ENCODE measurements at places on chromosomes 7 and 10. TPM values are rescaled to one million over a fixed set of nuclear protein-coding genes. Genes with fewer than 3 reads are reported as not detected.

- no peak for DNase-seq
These were observed 712.2 kb upstream of the GALNT17 start for GRCh38 chr7:70419526-70420380.

DNA sequence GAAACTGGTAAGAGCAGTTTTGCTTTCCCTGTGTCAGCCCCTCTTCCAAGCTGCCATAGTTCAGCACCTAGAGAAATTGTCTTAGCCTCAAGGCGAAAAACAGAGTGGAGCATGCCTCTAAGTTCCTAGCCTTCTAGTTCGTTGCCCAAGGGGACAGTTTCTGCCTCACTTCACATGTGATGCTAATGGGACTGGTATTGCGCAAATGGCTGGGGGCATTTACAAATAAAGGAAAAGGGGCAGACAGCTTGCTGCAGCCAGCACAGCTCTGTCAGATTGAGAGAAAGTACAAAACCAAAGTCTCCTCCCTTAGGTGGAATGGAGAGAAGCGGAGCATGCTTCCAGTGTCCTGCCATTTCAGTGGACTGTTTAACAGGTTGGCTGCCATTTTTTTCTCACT is 567.7 kb downstream of the ETV1 start:
- no peak for DNase-seq

DNA sequence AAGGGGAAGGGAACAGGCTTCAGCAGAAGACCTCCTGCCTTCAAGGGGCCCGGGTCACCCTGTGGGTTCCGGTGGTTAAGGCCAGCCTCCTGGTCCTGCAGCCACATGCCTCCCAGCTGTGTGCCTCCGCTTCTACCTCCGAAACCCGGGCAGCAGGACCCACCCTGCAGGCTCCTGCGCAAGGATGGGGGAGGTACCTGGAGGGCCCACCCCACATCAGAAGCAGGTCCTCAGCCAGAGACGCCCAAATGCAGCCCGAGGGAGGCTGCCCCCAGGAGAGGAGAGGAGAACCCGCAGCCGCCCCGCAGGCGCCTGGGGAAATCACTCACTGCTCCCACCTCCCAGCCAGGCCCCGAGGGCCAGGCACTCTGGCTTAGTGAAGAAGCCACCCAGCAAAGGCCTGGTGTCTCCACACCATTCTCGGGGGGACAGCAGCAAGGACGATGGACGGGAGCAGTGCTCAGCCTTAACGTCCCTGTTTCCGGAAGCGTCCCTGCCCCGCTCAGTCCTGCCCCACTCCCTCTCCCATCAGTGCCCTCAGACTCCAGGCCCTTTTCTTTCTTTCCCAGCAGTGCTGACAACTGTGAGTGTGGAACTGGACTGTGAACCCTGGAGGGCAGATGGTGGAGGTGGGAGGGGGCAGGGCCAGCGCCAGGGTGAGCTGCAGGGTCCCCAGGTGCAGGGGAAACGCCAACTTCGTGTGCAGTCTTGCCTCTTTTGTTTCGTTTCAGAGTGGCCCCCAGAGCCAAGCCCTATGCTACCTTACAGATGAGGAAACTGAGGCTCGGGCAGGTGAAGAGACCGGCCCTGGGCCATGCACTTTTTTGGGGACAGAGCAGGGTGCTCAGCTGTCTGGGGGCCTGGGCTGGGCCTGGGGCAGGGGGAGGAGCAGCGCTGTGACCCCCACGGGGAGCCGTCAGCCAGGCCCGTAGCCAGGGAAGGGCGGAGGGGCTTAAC is 138.0 kb downstream of the FAM53B start:
- no peak for DNase-seq

GRCh38 chr10:19815731-19816410 is 361 bp upstream of the PLXDC2 start:
- peak; percentile 71 for DNase-seq

GRCh38 chr7:142804728-142805207 is 34.0 kb downstream of the PRSS2 start:
- DNase-seq = no peak

- no peak for DNase-seq
These were observed 163.3 kb downstream of the GRID1 start for GRCh38 chr10:86203162-86203905.

DNA sequence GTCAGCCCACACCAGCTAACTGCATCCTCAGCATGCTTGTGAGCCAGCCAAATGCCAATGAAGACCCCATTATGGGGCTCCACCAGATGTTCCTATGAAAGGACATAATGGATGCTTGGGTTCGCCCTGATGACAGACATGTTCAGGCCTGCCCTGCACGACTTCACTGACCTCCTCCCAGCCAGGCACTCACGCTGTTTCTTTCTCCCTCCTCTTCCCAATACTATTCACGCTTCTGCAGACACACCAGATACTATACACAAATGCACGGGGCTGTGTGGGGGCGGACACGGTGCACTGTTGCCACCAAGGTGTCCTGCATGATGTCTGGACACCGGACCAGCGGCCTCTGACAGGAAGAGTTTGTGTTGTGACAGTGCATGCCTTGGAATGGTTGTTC is 284.2 kb downstream of the PRPF18 start:
- no peak for DNase-seq

GRCh38 chr10:416091-416515 is 273.4 kb downstream of the DIP2C start:
- no peak for DNase-seq

GRCh38 chr7:152597507-152597906 is 78.4 kb downstream of the XRCC2 start:
- peak; percentile 23 for DNase-seq

DNA sequence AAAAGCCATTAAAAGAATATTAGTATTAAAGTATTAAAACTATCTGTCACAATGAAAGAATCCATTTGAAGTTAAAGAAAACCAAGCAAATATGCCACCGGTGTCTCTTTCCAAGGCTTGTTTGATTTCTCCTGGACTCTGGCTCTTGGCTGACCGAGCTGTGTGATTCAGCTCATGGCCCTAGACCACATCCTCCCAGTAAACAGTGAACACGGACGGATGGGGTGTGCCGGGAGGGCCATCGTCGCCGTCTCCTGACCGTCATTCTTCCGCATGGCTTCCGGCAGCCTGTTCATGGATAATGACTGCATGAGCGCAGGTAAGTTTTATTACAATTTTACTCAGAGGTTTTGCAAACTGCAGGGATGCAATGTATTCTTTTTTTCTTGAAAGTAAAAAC is 218.5 kb downstream of the DNAJB6 start:
- DNase-seq = peak; percentile 92

DNA sequence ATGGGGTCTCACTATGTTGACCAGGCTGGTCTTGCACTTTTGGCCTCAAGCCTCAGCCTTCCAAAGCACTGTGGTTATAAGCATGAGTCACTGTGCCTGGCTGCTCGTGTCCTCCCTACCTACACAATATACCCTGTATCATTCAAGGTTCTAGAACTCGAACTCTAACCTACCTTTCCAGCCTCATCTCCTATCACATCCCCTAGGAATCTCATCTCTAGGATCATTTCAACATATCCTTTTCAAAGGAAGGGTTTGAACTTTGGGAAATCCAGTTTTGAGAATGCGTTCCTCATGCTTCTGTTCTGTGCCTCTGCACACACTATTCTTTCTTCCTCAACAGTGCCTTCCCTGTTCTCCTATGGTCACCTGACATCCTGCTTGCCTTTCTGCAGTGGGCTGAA is 87.8 kb upstream of the RHEB start:
- peak; percentile 30 for DNase-seq

DNA sequence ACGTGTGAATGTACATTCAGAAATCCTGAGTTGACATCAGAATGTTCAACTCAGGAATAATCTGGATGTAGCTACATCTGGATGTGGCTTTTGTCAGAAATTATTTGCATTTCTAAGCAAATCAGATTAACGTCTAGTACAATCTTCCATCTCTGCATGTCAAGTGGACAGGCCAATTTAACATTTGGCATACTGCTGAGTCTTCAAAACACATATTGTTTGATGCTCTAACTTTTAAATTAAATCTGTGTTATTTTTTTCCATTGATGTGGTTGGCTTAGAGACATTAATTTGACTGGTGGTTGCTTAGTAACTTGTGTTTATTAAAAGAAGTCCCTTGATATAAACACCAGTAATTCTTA is 3.4 kb downstream of the STAMBPL1 start:
- no peak for DNase-seq

Gene DLX6
- 5.3 TPM for total RNA-seq

Gene KCND2
- total RNA-seq = 0.04 TPM
